NCI-H2227 treated with DMSO at 0.1 percent for 48 hours (cell line): ENCODE measurements at places on chromosomes 11 and 22.

GRCh38 chr22:43427296-43428004, 15.6 kb downstream of the MPPED1 start:
- no peak for DNase-seq

DNA sequence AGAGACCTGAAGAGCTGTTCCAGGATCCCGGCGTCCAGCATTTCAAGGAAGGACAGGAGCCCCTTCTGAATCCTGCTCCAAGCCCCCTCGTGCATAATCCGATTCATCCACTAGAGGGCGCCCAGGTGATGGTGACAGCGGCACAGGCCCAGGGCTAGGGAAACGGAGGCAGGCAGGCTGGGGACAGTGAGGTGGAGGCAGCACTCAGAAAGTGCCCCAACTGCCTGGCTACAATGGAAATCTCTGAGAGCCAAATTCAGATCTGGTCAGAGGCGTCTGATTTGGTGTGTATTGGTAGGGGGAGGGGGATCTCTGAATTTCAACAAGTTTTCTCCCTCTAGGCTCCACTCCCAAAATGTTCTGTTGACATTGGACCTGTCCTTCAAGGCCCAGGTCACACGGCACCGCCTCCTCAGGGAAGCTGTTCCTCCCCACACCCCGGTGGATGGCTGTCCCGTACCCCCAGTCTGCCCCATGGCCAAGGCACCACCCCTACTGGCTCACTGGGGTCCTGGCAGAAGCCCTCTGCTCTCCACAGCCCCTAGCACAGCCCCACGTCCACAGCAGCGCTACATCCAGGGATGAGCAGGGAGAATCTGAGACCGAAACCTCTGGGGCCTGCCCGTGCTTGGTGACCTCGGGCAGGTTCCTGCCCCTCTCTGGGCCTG, 142.9 kb downstream of the CRYBB2 start:
- DNase-seq: peak; percentile 1

- no peak for DNase-seq
Measured at GRCh38 chr11:33405834-33406602, 148.8 kb downstream of the HIPK3 start.

DNA sequence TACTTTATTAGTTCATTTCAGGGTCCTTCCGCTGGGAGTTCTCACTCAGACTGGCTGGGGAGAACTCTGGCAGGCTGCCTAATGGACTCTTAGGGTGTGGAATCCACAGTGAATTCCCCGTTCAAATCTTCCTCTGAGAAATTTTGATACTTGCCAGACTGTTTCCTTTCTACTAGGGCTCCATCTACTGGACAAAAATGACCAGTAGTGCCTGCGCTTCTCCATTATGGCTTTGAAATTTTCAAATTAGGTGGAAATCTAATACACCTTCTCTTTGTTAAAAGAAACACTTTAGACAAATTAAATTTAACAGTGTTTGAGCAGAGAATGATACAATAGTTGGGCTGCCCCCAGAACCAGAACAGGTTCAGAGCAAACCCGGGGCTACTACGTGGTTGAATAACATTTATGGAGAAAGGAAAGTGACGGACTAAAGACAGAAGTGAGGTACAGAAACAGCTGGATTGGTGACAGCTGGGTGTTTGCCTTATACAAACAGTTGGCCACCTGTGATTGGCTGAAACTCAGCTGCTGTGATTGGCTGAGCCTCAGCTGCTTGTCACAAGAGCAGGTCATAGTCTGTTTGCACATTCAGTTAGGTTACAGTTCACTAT, 52.9 kb upstream of the FDX1 start:
- peak; percentile 53 for DNase-seq

DNA sequence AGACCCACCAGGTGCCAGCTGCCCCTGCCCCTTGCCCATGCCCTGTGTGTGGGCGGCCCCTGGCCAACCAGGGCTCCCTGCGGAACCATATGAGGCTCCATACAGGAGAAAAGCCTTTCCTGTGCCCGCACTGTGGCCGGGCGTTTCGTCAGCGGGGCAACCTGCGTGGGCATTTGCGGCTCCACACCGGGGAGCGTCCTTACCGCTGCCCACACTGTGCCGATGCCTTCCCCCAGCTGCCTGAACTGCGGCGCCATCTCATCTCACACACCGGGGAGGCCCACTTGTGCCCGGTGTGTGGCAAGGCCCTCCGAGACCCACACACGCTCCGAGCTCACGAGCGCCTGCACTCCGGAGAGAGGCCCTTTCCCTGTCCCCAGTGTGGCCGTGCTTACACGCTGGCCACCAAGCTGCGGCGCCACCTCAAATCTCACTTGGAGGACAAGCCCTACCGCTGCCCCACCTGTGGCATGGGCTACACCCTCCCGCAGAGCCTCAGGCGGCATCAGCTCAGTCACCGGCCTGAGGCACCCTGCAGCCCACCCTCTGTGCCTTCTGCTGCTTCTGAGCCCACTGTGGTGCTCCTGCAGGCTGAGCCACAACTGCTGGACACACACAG, 4.3 kb downstream of the ZNF408 start:
- DNase-seq: no peak

DNA sequence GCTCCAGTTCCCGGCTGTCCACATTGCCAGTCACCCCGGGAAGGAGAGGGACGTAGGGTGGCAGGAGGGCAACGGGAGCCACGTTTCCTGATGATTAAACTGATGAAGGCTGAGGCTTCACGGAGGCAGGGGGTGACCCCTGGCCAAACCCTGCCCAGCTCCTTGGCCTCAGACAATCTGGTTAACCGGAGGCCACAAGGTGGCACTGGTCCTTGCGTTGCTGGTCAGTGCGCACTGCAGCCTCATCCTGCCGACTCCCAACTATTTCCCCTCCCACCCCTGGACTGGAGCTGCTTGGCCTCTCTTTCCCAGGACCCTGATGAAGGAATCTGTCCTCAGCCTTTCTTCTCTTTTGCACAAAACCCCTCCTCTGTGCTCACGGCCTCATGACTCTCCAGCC, 75.3 kb downstream of the PDE2A start:
- no peak for DNase-seq

DNA sequence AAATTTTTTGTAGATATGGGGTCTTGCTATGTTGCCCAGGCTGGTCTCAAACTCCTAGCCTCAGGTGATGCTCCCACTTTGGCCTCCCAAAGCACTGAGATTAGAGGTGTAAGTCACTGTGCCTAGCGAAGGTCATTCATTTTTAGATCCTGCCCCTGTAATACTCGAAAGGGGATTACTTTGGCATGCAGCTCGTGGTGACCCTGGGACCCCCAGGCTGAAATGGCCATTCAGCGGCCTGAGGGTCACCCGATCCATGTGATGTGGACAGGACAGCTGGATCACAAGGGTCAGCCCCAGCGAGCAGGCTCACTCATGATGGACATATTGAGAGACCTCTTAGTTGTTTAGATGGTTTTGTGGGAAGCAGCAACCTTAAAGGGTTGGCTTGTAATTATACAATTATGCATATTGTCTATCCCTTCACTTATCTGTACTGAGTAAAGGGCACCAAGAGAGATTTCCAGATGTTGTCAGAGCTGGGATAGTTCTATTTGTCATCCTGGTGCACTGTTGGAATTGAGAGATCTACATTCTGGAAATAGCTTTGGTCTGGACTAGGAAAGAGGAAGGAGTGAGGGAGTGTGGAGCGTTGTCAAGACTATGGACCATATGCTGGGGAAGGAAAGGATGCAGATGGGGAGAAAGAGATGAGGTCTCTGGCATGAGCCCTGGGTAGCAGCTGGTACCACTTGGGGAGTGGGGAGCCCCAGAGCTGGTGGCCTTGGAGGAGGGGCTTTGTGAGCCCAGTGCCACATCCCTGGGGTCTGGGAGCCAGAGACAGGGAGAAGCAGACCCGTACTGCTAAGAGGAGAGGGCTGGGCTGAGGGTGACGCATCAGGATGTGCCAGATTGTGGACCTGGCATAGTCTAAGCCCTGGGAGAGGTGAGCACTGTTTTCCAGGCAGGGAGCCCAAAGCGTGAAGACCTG, 15.5 kb downstream of the RHBDD3 start:
- no peak for DNase-seq

GRCh38 chr11:20050551-20051333, 109.5 kb downstream of the DBX1 start:
- no peak for DNase-seq

DNA sequence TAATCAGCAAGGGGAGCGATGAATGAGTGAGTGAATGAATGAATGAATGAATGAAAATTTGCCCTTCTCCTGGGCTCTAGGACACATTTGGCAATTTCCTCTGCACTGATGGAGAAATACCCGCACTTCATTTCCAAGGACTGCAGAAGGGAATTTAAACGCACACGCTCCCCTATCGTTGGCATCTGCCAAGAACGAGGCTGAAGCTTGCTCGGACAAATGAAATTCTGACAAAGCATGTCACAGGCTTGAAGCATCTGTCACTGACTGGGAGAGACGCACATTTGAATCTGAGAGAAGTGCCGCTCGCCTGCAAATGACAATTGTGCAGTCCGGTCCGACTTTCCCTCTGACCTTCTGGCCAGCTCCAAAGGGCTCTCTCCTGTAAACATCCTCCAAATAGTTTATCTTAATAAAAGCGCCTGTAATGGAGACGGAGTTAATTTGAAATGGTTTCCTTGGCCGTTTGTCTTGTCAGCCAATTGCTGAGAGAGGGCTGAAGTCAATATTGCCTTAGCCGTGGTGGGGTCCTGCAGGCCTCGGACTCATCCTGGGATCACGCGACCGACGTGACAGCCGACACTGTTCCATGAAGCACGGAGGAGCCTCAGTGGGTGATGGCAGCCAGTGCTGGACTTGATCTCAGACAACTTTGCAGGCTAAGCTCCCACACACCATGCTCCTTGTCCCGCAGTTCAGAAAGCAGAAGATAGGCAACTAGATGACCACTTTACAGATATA, 260.7 kb downstream of the MN1 start:
- DNase-seq: no peak

- DNase-seq: no peak
Measured at GRCh38 chr11:76672431-76673175, 2.1 kb upstream of the LRRC32 start.

GRCh38 chr22:49853981-49854831, 562 bp downstream of the ZBED4 start:
- DNase-seq: no peak

GRCh38 chr11:44335052-44335760, 25.3 kb upstream of the ALX4 start:
- no peak for DNase-seq

- DNase-seq: no peak
Measured at GRCh38 chr22:49936973-49937757, 18.7 kb downstream of the CRELD2 start.

DNA sequence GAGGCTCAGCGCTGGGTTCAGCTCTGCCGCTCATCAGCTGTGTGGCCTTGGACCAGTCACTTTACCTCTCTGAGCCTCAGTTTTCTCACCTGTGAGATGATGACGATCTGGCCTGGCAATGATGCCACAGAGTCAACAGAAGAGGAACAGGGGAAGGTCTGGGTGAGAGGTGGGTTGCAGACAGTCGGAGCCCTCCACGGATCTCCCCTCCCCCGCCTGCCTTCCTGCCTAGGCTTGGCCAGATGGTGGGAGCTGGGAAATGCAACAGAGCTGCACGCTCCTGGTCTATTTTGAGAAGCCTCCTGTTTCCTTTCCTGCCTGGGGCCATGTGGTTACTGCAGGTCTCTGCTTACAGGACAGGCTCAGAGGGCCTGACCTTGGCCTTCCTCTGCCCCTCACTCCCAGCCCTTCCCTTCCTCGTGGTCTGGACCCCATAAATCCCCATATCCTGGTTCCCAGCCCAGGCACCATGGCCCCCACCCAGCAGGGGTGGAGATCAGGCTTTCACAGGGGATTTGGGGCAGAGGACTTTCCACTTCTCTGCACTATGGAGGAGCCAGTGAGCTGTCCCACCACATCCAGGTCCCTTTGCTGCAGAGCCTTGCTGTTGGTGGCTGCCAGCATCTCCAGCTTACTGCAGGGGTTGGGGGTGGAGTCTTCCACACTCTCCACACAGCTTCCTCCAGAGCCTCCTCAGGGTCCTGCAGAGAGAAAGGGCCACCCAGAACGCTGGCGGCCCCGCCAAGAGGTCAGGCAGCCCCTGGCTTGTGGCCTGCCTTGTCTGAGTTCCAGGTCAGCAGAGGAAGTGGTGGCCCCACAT, 46.9 kb downstream of the C11orf96 start:
- no peak for DNase-seq

DNA sequence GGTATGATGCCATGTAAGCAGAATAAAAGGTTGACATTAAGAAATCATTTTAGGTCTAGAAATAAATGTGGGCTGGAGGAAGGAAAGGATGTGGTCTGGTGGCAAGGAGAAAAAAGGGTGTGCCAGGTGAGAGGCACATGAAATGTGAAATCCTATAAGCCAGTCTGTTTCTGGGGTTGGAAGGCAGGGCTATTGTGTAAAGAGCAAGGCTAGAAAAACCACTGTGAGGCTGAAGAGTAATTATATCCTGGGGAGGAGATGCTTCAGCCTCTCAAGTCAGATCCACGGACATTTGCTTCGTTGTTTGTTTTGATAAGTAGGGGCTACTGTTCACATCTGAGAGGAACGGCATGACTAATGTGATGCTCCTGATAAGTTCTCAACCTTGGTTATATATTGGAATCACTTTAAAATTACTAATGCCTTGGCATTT, 77.5 kb upstream of the CTSC start:
- no peak for DNase-seq

DNA sequence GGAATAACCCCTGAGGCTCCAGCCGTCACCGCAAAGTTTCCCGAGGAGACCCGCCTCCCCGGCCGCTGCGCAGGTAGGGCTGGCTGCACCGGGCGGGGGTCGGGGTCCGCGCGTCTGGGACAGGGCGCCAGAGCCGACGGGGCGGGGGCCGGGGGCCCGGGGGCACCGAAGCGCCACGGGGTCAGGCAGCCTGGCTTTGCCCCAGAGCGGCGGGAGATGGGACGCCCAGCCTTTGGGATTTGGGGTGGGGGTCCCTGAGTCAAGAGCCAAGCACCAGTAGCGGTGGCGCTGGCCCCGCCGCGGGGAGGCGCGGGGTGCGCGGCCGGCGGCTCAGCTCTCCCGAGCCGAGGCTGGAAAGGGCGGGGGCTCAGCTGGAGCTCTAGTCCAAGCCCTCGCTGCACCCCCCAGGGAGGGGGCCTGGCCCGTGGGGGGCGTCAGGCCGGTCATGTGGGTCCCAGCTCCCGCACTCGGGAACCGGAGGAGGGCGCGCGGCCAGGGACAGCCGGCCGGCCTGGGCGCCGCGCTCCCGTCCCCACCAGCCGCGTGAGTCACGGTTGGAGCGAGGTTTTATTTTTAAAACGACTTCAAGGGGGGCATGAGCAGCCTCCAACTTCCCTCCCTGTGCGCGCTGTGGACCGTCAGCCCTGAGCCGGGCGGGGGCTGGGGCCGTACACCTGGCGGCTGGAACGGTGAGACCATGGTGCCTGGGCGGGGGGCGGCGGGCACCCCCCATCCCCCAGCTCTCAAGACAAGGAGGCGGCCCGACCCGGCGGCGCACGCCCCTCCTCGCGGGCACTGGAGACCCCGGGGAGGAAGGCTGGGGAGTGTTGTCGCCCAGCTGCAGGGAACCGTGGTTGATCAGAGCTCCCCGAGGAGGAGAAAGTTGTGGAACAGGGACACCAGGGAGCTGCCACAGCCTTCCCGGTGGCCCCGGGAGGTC, 626 bp downstream of the FLRT1 start:
- DNase-seq: peak; percentile 40
